SK-MEL-5 (cell line): ENCODE measurements at places on chromosomes 11 and 22. TPM values are rescaled to one million over a fixed set of nuclear protein-coding genes. Genes with fewer than 3 reads are reported as not detected.

DNA sequence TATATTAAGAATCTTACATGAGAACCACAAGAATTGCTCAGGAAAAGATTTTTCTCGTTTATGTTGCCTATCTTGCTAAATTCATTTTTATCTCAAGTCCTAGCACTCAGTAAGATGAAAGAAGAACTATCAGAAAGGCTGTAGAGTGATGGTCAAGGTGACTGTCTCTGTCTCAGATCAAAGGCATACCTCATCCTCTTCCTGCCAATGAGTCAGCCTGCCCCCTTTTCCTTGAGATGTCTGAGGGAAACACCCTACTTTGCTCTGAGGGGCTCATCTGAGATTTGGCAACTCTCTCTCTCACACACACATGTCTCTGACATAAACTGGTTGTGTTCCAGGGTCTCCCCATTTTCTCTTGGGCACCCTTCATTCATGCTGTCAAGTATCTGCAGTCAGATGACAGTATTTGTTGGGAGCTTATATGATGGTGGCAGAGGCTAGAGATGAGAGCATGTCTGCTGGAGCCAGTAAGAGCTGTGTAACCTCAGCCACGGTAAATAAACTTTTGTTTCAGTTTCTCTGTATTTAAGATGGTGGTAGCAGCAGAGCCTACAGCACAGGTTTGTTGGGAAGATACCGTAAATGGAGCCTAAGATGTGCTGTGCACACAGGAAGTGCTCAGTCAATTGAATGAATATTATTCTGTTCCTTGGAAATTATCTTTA lies 1.6 kb downstream of the MMP27 start:
- DNase-seq: no peak

- DNase-seq: no peak
Measured at GRCh38 chr11:94673951-94674491, 94.1 kb upstream of the AMOTL1 start.

DNA sequence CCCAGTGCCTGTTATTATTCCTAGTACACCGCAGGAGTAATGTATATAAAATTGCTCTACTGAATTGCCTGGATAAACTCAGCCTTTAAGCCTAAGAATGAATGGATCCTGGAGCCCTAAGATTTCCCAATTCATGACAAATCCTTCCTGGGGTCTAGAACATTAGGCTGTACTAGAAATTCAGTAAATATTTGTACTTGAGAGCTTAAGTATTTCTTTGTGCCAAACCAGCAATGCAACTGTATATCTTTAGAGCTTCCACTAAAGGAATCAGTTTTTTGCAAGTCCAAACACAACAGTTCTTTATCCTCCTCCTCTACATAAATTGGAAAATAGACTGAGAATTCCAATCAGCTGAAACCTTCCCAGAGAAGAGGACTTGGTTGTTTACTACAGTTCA lies 65.6 kb downstream of the FAM168A start:
- DNase-seq: no peak

DNA sequence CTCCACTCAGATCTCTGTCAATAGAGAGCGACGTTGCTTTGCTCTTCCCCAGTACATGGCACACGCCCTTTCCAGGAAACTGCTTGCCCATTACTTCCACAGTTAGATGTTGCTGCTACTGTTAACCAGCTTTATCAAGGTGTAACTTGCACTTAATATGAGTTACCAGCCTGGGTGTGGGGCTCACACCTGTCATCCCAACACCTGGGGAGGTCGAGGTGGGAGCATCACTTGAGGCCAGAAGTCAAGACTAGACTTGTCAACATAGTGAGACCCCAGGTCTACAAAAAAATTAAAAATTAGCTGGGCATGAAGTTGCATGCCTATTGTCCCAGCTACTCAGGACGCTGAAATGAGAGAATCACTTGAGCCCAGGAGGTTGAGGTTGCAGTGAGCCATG lies 177.1 kb upstream of the B3GAT1 start:
- DNase-seq: no peak

DNA sequence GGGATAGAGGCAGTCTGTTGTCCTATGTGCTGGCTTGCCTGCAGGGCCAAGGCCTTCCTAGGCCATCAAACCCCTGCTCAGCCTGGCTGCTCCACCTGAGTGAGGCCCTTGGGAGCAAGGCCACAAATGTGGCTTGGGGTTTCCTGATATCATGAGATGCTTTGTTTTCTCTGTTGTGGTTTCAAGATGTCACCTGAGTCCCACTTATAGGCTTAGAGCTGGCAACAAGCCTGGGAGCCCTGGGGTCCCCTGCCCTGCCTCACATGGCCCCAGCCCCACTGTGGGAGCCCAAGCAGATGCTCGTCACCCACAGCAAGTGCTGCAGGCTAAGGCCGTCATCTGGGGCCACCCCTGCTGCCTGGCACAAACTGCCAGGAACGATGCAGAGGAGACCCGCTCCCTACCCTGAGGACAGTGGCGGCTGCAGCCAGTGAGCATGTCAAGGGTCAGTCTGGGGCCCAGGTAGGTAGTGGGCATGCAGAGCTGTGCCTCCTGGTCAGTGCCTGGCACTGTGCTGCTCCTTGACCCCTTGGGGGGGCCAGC lies 75.4 kb upstream of the KCNQ1OT1 start:
- DNase-seq: no peak

DNA sequence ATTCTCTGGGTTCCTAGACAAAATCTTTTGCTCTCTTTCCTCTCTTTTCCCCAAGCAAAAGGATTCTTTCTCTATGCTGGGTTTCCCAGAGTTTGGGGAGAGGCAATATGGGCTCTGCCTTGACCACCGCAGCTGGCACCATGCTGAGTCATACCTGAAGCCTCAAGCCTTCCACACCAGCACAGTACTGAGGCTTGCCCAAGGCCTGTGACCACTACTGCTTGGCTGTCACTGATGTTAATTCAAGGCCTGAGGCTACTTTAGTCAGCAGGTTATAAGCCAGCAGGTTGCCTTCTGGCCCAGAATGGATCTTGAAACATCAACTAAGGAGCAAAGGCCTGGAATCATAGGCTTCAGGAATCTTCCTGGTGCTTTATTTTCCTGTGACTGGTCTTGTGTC lies 185.3 kb downstream of the DYNC2H1 start:
- no peak for DNase-seq

DNA sequence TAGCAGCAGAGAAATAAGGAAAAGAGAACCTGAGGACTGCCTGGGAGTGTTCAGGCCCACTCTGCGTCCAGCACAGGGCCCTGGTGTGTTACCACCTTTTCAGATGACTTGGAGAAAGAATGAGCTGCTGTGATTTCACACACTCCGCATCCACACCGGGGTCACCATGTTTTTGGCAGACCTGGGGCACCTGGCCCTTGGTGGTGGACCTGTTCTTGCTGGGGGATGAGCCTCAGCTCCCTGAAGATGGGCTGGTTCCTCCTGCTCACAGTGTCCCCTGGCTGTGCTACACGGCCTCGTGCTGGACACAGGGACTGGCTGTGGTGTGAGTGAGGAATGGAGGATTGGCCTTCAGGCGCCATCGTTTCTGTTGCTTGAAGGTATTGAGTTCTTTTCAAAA lies 1381.4 kb downstream of the TBC1D22A start:
- DNase-seq: no peak

DNA sequence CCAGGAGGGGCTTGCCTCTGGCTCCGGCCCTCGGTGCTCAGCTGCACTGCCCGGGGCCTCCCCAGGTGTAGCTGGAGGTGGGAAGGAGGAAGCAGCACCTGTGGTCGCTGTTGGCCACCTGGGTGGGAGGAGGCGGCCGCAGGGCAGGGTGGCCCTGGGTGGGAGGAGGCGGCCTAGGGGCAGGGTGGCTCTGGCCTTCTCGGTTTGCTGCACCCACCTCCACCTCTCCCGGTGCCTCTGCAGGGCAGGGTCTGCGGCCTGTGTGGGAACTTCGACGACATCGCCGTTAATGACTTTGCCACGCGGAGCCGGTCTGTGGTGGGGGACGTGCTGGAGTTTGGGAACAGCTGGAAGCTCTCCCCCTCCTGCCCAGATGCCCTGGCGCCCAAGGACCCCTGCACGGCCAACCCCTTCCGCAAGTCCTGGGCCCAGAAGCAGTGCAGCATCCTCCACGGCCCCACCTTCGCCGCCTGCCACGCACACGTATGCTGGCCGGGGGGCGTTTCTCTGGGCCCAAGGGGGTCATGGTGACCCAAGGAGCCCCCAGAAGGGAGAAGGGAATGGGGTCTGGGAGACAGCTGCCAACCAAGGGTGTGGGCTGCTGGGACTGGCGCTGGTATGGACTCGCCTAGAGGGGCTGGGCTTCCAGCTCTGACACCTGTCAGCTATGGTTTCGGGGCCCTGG lies 20.6 kb downstream of the MUC5AC start:
- DNase-seq: no peak

DNA sequence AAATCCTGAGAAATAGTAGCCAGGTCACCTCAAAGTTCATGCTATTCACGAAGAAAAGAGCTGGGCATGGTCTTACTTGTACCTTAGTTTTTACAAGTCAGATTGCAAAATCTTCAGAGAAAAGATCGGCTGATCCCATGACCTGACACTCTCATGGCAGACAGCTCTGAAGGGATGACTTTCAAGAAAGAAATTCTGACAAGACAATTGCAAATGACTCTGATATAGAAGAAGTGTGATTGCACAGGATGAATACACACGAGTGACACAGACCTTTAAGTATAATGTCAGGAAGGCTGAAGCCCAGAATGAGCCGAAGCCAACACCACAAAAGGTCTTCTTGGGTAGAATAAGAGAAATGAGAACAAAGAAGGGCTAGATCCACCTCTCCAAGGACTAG lies 59.4 kb upstream of the DRD2 start:
- no peak for DNase-seq

DNA sequence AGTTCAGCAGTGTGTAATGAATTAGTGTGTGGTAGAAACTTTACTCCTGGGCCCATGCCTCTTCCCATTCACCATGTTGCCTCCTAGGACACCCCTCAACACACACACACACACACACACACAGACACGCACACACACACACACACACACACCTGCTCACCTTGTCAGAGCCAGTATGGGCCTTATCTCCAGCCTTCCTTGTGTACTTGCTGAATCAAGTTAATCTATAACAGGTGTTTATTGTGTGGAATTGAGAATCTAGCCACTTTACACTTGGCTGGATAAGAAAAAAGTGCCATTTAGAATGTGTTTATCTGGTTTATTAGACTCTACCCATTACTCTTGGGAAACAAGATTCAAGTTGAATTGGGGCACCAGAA lies 14.5 kb upstream of the ZDHHC13 start:
- no peak for DNase-seq

GRCh38 chr11:12076840-12077534 lies 33.4 kb upstream of the MICAL2 start:
- DNase-seq: no peak

- no peak for DNase-seq
Measured at GRCh38 chr11:72468289-72468688, 34.0 kb upstream of the CLPB start.

DNA sequence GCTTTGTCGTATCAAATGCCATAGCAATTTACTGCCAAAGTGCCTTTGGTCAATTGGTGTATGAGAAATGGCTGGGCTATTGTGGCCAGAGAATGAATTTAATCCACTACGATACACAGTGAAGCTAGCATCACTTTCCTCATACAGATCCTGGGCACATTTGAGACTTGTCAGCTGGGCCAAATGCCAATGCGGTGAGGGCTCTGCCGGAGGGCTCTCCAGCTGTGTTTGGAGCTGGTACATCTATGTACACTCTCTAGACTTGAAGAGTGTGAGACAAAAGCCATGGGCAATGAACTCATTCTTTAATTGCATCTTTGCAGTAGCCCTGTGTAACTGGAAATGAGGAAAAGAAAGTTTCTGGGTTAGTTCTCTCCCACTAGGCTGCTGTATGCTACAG lies 1052.9 kb downstream of the NTM start:
- DNase-seq: no peak

DNA sequence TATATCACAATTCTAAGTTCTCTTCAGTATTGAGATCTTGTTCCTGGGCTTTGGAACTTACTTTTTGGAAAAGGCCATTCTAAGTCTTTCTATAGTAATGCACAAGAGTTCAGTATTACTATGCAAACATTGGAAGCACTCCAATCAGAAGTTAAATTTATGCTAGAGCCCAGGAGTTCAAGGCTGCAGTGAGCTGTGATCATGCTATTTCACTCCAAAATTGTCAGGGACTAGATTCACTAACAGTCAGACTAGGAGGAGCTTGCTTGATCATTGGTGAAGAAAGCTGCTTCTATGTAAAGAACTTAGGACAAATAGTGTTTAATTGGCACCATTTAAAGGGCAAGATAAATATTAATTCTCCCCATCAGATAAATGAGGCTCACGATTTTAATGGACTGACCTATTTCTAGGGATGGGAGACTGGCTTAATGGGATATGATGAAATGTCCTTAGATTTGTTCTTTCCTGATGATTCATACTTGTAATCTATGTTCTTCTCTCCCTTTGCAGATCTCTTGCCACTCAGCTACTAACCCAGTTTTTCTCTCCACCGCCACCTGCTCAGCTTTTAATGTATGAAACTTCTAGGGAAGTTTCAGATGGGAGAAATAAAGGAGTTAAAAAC lies 32.6 kb upstream of the TMEM123 start:
- DNase-seq: no peak

GRCh38 chr11:125072218-125072960 lies 9.3 kb downstream of the SLC37A2 start:
- DNase-seq: no peak

DNA sequence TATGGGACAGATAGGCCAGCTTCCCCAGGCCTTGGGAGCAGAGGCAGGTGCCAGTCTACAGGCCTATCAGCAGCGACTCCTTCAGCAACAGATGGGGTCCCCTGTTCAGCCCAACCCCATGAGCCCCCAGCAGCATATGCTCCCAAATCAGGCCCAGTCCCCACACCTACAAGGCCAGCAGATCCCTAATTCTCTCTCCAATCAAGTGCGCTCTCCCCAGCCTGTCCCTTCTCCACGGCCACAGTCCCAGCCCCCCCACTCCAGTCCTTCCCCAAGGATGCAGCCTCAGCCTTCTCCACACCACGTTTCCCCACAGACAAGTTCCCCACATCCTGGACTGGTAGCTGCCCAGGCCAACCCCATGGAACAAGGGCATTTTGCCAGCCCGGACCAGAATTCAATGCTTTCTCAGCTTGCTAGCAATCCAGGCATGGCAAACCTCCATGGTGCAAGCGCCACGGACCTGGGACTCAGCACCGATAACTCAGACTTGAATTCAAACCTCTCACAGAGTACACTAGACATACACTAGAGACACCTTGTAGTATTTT lies 26.6 kb upstream of the L3MBTL2 start:
- DNase-seq: no peak

DNA sequence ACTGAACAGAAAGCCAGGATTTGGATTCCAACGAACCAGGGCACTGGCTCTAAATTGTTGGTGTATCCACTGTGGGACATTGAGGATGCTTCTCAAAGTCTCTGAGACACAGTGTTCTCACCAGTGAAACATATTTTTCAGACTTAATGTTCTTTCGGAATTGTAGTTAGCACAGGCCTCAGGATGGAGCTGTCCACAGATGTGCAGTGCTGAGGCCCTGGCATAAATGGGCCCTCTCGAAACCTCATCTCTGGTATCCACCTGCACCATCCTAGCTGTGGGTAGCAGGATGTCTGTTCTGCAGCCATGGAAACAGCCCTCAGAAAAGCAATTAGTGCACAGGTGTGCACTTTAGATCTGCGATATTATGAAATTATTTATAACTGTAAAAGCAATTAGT lies 656.8 kb downstream of the TBC1D22A start:
- DNase-seq: no peak

The CD3E gene
- total RNA-seq: not detected in 2 replicates

The OR4C12 gene
- not detected in 2 replicates for total RNA-seq

The RTN4RL2 gene
- 0.29 and 1.1 TPM in 2 replicates for total RNA-seq

The MOV10L1 gene
- 0.08 TPM in 1 of 2 replicates, not detected in the other for total RNA-seq

The SEPTIN3 gene
- 25.6 and 25.9 TPM in 2 replicates for total RNA-seq

The FOXRED1 gene
- 21.2 and 27.2 TPM in 2 replicates for total RNA-seq

The MPPED1 gene
- 0.03 and 0.08 TPM in 2 replicates for total RNA-seq

The CEP126 gene
- total RNA-seq: 0.26 and 0.35 TPM in 2 replicates

The OR5A1 gene
- not detected in 2 replicates for total RNA-seq
